ENCODE measurements at places on chromosomes 11 and 22.

- DNase-seq = no peak
Observed at GRCh38 chr22:35313311-35314121, 13.8 kb downstream of the TOM1 start.

GRCh38 chr11:75785187-75785586, 16.6 kb downstream of the DGAT2 start:
- DNase-seq = no peak

DNA sequence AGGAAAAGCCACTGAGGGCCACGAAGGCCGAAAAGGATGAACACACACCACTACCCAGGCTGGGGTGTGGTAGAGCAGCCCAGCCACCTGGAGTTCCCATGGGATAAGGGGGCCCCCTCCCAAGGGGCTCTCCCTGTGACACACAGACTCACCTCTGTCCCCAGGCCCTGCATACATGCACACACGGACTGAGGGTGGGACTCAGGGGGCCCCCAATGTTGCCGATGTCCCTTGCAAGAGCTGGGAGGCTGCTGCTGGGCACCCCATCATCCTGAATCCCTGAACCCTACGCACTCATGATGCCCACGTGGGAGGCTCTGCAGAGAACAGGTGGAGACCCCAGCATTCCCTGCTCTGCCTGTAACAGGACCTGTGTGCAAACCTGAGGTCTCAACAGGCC, 14.5 kb downstream of the SHANK2 start:
- DNase-seq = no peak

GRCh38 chr11:95720195-95720594, 69.4 kb downstream of the FAM76B start:
- DNase-seq = no peak

GRCh38 chr11:69355959-69356702, 62.2 kb downstream of the MYEOV start:
- no peak for DNase-seq

DNA sequence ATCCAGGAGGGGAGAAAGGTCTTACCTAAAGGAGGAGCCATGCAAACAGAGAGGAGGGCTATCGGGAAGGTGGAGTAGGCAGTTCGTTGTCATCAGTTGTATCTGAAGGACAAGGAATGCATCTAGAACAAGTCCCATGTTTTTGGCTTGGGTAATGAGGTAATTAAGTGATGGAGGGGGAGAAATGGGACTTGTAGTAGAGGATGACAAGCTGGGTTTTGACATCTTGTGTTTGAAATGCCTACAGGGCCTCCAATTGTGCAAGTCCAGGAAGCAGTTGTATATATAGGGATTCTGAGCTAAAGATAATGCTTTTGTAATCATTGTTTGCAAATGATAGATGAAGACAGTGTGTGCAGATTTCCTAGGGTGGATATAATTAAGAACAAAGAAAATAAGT, 622.8 kb downstream of the NTM start:
- no peak for DNase-seq

DNA sequence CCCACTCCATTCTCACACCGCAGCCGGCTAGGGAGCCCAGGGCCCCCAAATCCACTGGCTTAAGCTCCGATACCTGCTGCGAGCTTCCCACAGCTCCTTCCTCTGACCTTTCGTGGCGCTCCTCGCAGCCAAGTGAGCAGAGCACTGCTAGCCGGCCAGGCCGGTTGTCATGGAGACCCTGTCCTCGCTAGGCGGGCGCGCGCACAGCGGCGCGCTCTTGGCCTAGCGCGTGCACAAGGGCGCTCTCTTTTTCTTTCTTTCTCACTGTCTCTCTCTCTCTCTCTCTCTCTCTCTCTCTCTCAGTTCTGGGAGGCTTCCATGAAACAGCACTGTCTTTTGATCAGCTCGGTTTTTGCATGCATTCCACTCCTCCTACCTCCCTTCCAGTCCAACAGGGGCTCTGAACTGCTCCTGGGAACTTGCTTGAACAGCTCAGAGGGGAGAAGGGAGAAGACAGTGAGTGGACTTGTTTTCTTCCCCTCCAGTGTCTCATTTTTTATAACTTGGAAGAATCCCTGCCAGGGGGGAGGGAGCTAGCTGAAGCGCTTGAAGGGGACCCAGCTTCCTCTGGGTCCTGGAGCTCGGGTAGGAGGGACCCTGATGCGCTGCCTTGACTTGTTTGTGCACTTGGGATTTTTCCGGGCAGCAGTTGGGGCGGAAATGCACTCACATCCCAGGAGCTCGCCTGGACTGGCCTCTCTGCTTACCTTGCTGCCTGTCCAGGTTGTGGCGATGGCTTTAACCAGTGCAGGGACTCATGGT, 100.3 kb upstream of the AKIP1 start:
- peak; percentile 93 for DNase-seq

- DNase-seq = peak; percentile 37
Observed at GRCh38 chr22:50403701-50404101, 60.6 kb downstream of the PPP6R2 start.

DNA sequence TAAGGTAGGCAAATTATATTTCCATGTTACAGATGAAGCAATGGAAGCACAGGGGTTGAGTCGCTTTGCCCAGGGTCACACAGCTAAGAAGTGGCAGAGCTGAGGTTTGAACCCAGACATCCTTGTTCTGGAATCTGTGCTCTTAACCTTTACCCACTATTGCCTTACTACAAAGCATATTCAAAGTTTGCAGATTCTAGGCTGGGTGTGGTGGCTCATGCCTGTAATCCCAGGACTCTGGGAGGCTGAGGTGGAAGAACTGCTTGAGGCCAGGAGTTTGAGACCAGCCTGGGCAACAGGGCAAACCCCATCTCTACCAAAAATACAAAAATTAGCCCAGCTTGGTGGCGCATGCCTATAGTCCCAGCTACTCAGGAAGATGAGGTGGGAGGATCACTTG, 27.8 kb upstream of the TFIP11 start:
- DNase-seq = no peak

GRCh38 chr11:67022961-67023956, at the start of gene SYT12:
SYT12 (plus strand) TSS chr11:67023134; CDS start chr11:67030145, 7,011 bp downstream.
- no peak for DNase-seq

DNA sequence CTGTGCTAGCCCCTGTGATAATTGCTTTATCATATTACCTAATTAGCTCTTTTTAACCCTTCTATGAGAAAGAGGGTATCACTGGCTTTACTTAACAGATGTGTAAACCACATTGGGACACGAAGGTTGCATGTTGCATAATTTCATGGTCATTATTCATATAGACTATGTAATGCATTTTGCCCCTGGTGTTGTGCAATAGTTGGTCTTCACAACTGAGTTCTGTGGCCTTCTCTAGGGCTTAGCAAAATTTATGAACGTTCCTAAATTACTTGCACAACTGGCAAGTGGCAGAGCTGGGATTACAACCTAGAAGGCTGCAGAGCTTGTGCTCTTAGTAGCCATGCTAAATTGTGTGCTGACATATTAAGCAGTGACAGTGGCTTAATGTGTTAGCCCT, 34.6 kb upstream of the PDGFD start:
- no peak for DNase-seq

DNA sequence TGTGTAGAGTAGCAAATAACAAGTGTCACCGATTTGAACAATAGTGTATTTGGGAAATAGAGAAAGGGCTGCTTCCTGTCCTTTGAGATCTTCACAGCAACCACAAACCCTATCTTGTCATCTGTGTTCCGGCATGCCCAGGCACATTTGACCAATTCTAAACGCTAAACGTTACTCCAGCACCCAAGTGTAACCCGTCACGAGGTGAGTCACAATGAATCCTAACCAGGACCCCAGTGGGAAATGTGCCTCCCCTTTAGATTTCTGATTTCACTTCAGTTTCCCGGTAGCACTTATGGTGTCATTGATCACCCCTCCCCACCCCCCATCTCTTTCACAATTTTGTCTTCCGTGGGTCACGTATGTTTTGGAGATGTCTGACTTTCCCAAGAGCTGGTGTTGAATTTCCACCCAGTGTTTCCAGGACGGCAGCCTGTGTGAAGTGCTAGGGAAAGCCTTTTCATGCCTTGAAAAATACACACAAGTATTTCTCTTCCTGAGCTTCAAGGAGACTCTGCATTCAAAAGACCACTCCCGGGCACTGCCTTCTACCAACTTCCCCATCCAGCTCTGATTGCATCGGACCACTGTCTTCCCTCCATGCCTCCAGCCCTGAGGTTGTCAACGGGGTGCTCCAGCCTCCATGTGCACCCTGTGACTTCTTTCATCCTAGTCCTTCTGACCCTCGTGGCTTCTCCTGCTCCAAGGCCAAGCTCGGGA, 10.5 kb upstream of the C11orf24 start:
- DNase-seq = no peak

DNA sequence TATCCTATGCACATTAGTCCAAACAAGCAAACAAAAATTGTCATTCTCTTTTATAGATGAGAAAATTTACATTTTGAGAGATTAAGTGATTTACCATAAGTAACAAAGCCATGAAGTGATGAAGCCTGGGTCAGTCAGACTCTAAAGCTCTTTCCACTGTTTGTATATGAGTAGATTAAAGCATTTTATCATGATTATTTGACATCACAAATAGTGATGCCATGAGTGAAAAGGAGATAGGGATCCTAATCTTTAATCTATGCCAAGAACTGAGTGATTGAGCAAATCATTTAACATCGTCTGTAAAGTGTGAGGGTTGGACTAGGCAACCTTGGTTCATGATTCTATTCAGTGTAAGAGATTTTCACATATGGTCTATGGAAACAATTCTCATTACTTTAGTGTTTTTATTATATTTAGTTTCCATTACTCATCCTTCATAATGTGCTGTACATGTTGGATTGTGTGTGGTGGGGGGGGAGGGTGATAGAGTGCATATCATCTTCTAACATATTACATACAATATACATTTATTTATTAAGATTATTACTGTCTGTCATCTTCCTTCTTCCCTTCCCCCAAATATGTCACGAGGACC, 50.7 kb downstream of the ARHGEF12 start:
- DNase-seq = no peak

DNA sequence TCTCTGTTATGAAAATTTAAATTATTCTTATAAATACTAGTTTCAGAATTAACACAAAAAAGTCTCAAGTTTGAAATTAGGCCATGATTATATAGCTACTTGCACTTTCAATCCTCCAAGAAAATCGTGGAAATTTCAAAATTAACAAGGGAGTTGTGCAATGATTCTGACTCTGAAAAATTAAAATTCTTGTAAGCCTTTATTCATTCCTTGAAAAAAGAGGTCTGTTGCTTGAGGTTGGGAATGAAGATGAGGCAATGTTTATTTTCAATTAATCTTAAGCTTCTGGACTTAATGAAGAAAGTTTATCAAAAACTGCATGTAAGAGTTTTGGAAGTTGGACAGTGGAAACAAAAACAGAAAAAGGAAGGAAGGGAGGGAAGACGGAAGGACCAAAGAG, 128.2 kb upstream of the FIBIN start:
- DNase-seq = no peak

DNA sequence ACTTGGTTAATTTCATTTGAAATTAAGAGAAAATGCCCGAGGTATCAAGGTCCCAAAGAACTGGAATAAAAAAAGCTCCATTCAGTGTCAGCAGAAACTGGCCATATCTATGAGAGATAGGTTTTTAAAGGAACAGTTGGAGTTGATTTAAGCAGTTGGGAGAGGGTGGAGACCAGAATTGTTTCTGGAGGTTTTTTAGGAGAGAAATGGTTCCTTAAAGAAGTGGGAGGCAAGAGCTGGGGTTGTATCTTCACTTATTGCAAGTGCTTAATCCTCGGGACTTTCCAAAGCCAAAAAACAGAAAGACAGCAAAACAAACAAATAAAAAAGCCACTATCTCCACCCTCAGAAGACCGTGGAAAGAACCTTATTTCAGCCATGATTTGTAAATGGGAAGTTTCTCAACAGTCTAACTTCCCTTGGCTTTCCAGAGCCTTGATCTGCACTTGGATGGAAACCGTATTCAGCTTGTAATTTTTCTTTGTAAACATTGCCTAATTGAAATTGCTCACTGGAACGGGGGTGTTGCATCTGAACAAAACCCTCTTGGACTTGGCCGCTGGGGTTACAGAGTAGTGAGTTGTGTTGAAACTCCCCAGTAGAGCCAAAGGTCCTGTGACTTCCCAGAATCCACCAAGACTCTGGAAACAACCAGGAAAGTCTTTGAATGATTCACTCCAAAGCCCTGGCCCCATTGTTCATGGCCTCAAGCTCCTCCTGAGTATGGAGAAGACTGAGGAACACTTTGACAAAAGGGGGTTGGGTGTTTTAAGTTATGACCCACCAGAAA, 115.6 kb downstream of the SLC1A2 start:
- peak; percentile 52 for DNase-seq

- no peak for DNase-seq
Observed at GRCh38 chr11:30861531-30861930, 275.4 kb upstream of the MPPED2 start.
